ENCODE measurements at places on chromosomes 5 and 9.

GRCh38 chr9:94300470-94301301, 27.8 kb downstream of the NUTM2F start:
- no peak for DNase-seq

DNA sequence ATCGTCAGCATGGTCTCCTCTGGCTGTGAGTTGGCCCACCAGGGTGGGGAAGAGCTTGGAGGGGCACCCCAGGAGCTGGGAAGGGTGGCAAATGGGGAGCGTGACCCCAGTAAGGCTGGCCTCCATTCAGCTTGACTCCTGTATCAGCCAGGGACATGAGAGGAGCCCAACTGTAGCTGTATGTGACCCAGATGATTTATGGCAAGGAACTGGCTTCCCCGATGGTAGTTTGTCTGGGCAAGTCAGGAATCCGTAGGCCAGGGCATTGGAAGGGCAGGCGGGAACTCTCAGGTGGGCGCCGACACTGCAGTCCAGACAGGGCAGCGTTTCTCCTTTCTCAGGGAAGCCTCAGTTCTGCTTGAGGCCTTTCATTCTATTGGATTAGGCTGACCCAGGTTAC, 2.3 kb downstream of the SLC34A1 start:
- DNase-seq, result no peak

- peak; percentile 70 for DNase-seq
These were observed 50.7 kb upstream of the VLDLR start for GRCh38 chr9:2570615-2571479.

- no peak for DNase-seq
These were observed 297.1 kb downstream of the GADD45G start for GRCh38 chr9:89901920-89902319.

DNA sequence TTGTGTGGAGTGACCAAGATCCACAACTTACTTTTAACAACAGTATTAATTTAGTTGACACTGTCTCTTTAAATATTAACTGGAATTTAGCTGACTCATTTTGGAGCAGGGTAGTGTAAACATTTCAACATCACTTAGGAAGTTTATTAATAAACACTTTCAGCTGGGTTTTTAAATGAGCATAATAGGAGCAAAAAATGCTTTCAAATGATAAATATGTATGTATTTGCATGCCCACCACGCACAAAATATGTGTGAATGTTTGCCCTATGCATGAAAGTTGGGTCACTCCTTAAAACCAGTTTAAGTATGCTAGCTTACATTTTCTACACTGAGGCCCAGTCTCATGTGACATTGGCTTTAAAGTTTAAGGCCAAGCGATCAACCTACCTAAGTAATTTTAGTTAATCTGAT, 2.9 kb downstream of the ZFAND5 start:
- peak; percentile 30 for DNase-seq

DNA sequence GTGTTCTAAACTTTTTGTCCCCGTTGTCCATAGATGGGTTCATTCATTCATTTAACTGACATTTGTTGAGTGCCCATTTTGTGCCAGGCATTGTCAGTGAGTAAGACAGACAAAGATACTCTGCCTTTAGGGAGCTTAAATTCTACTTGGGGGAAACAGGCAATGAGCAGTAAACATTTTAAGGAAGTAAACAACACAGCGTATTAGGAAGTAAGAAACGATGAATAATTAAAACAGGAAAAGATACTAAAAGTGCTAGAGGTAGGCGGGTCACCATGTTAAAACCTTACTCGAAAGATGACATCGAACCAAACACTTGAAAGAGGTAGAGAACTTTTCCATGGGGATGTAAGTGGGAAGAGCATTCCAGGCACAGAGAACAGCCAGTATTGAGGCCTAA, 5.5 kb upstream of the MAML1 start:
- no peak for DNase-seq

DNA sequence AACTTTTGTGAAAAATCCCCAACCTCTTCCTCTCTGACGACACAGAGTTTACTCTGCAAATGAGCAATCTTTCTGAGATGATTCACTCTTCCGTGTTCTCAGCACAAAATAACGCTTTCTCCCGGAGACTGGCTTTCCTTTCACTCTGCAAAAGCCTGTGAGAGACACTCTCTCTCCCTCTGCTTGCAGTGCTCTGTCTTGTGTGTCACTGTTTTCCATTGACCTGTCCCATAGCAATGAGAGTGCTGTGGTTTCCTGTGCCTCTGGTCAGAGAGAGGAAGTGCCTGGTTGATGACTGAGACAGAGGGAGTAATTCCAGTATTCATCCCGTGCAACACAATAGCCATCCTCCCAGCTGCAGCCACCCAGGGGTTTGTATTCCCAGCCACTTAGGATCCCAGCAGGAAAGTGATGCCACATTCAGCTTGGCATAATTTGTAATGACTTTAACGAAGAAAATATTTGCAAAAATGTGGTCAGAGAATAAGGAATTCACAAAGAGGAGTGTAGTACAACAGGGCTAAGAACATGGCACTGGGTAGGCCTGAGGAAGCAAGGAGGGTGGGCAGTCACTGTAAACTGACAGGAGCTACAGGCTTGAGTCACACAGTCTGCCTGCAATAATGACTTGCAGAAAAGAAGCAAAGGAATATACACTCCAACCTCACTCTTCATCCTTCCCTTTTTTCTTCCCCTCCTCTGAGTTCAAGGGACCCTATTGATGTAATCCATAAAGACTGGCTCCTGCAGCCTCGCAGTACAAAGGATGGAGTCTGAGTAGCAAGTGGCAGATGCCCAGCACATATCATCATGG, 463.5 kb upstream of the RGMB start:
- peak; percentile 85 for DNase-seq

Data from ACHN (cell line).